Activated CD4-positive, alpha-beta T cell treated with anti-CD3 and anti-CD28 coated beads for 24 hours (primary cell): ENCODE measurements at places on chromosomes 2 and 18.

DNA sequence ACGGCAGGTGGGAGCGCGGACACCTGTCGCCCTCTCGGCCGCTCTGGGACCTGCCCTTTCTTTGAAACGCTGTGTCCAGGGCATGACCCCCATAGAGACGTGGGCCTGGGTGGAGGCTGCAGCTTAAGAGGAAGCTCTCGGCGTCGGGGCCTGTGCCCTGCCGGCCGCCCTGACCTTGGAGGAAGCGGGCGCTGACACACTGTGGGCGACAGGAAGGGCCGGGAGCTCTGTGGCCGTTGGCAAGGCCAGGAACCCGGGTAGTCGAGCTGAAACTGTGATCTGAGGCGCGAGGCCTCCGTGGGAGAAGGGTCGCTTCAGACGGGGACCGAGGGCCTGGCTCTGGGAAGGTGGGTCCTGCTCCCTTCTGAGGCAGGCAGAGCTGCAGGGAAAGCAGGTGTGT lies 28.2 kb downstream of the KCNG2 start:
- DNase-seq, result no peak

DNA sequence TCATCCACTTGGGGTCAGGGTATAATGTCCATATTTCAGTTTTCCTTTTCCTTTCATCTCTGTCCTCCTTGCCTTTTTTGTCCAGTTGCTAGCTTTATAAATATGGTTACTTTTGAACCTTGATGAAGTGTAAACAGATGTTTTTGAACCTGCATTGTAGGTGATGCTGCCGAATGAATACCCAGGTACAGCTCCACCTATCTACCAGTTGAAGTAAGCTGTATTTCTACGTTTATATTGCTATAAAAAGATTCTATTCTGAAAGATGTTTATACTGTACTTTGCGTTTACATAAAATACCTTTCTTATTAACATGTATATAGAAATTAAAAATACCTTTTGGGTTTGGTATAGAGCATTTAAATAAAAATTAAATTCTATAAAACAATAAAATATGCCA lies 2.2 kb downstream of the IMPACT start:
- no peak for DNase-seq

GRCh38 chr2:83850071-83850725 lies 608.9 kb downstream of the SUCLG1 start:
- no peak for DNase-seq

GRCh38 chr2:122543815-122544214 lies 788.4 kb downstream of the TSN start:
- no peak for DNase-seq

- DNase-seq, result peak; percentile 75
Measured at GRCh38 chr18:50268022-50268747, 1.9 kb upstream of the CFAP53 start.

GRCh38 chr2:229429589-229429988 lies 158.5 kb upstream of the PID1 start:
- DNase-seq, result no peak

GRCh38 chr18:44539926-44540325 lies 140.8 kb upstream of the SETBP1 start:
- DNase-seq, result no peak

DNA sequence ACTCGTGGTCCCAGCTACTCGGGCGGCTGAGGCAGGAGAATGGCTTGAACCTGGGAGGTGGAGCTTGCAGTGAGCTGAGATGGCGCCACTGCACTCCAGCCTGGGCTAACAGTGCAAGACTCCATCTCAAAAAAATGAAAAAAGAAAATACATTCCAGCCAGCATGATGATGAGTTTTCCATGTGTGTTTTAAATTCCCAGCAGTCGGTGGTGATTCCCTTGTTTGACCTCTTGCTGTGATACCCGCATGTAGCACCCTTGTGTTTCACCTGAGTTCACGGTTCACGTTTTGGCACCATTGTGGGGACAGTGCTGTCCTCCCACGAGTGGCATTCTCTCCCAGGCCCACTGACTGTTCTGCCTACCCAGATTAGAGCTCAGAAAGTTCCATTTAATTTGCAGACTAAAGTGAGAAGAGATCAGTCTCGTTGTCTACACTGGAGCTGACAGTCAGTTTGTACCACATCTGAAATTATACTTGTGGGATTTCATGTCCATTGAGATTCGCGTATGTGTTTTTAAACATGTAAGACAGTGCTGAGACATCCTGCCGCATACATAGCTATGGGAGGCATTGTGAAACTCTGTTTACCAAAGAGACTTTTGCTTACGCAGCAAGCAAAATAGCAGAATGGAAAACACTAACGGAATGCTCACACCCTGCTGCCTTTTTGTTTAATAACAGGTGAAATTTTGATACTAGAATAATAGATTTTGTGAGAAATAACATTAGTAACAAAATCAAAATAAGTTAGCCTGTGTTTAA lies 157.1 kb downstream of the GBX2 start:
- no peak for DNase-seq

GRCh38 chr2:43169099-43169945 lies 57.1 kb downstream of the ZFP36L2 start:
- no peak for DNase-seq

- DNase-seq, result no peak
Measured at GRCh38 chr2:237315170-237315828, 98.7 kb downstream of the COL6A3 start.

DNA sequence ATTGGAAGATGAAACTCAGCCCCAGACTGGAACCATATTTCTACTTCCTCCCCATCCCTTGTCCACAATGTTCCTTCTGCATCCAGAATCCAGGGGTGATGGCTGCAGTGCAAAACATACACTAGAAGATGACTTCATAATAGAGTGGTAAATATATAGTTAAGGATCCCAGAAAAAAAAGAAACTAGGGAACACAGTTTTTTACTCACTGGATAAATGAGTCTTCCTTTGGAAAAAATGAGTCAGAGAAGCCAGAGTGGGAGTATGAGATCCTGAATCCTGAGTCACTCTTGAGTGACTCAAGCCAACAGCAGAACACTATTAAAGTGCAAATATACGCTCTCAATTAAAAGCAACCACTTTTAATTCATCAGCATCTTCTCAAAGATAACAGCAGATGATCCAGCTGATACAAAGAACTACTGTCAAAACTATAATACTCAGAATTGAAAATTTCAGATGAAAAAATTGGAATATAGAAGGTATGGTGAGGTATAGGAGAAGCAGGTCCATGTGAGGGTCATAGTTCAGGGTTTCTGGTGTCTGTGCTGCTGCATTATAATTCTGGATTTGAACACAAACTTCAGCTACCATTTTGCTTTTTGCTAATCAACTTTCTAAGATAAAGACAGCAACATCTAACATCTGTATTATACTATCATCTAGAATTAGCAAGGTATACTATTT lies 987.2 kb upstream of the CDH2 start:
- DNase-seq, result no peak

DNA sequence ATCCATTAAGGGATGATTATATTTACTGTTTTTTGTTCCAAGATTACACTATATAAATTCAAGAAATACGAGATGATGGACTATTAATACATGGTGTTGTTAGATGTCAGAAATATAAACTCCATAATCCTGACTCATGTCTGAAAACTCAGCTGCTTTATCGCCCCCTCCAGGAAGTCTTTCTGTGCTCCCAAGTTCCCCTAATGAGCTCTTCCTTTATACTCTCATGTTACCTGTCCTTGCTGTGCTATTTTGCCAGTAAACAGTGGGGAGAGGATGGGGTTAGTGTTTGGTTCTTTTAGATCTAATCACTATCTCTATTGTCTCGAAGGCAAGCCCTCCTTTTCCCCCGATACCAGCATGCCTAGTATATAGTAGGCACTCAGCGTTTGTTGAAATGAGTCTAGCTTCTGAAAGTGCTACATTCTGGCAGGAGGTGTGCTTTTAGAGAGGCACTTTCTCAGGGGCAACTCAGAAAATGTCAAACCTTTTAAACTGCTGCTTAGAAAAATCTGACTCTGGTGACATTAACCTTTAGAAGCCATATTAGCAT lies 21.4 kb upstream of the BARD1 start:
- no peak for DNase-seq

GRCh38 chr2:205593891-205594290 lies 88.4 kb upstream of the NRP2 start:
- no peak for DNase-seq

GRCh38 chr2:215692387-215693079 lies 256.7 kb upstream of the FN1 start:
- no peak for DNase-seq

GRCh38 chr18:77478646-77479442 lies 229.2 kb downstream of the GALR1 start:
- DNase-seq, result no peak

GRCh38 chr2:163198007-163198406 lies 359.4 kb upstream of the KCNH7 start:
- DNase-seq, result no peak

- no peak for DNase-seq
Measured at GRCh38 chr2:189386741-189387140, 54.5 kb upstream of the WDR75 start.

GRCh38 chr2:74290466-74291217 lies 52.6 kb downstream of the SLC4A5 start:
- no peak for DNase-seq

- no peak for DNase-seq
Measured at GRCh38 chr2:9508931-9509330, 34.6 kb downstream of the IAH1 start.

- DNase-seq, result no peak
Measured at GRCh38 chr2:1153920-1154319, 203.3 kb downstream of the SNTG2 start.

GRCh38 chr2:106094131-106094841 lies 99.8 kb downstream of the UXS1 start:
- DNase-seq, result no peak

DNA sequence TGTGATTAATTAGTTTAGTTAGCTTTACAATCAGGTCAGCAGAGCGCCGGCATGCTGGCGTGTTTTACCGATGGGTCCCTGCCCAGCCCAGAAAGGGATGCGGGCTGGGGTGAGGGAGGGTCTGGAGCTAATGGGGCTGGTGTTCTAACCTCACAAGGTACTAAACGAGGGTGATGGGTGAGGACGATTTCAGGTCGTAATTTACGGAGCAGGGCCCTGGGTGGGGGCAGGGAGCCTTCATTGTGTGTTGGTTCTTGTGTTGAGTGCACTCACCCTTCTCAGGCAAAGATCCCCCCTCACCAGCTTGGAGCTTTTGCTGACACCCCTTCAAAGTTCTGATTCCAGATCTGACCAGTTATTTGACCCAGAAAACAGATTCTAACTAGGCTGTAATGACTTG lies 39.5 kb downstream of the PTGR3 start:
- no peak for DNase-seq

DNA sequence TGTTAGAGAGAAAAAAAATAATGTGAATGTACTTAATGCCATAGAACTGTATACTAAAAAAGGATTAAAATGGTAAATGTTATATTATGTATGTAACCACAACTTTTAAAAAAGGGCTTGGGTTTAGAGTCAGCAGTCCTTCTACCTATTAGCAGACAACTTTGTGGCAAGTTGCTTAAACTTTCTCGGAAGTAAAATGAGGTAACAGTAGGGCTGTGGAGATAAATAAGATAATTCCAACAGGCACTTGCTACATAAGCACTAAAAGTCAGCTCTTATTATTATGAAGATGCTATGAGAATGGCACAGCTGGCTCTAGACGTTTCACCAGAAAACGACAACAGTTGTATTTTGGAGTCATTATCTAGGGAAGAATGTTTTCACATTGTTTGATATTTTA lies 31.3 kb downstream of the AAK1 start:
- DNase-seq, result no peak

DNA sequence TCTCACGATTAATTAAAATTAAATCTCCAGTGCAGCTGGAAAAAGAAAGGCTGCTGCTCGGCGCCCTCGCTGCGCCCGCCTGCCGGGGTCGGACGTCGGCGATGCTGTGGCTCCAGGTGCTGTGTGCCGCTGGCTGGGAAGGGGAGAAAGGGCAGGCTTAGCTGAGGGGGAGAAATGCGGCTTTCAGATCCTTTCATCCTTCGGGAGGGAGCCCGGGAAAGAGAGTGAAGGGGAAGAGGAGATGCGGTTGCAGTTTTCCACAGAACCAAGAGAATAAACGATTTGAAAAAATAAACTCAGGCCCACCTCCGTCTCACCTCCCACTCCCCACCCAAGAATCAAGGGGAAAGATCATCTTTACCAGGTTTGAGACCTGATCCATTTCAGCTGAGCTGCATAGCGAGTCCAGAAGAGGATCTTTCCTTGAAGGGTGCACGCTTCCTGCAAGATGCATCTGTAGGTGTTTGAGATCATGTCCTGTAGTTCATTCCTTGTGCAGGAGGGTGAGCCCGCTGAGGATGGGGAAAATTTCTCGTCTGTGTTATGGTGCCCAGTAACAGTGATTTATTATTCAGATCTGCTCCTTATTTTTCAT lies 495 bp downstream of the TMEM169 start:
- no peak for DNase-seq

DNA sequence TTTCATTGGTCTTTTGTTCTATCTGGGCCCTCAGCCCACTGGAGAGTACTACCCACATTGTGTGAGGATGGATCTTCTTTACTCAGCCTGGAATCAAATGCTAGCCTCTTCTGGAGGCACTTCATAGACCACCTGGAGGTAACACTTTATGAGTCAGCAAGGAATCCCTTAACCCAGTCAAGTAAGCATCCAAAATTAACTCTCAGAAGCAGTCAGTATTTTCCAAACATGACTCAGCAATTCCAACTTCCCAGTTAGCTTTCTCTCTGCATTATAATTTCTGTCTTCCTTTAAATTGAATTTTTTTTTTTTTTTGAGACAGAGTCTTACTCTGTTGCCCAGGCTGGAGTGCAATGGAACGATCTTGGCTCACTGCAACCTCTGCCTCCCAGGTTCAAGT lies 142.7 kb downstream of the ACKR3 start:
- DNase-seq, result no peak

GRCh38 chr2:152466980-152467676 lies 132.2 kb downstream of the FMNL2 start:
- no peak for DNase-seq

GRCh38 chr18:9513971-9514512 lies 38.7 kb downstream of the RALBP1 start:
- no peak for DNase-seq

DNA sequence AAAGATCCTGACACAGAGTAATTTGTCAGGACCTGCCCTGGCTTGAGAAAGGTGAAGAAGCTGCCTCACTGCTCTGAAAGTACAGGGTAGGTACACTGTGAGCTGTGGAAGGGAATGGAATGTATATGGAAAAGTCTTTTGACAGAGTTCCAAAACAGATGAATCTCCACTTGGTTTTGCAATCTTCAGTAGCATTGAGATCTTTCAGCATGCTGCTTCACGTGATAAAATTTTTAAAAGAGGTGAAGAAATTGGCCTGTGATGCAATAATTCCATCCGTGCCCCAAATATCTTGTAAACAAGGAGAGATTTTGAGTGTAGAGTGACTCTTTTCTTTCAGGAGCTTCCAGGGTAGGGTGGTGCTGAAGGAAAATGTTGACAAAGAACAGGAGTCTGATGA lies 123.1 kb downstream of the OSR1 start:
- DNase-seq, result no peak

GRCh38 chr2:160868891-160869290 lies 291.3 kb upstream of the TANK start:
- DNase-seq, result no peak
